ENCODE measurements at places on chromosomes 6 and 20.

- DNase-seq, result no peak
Measured at GRCh38 chr6:17829905-17830304, 123.2 kb upstream of the NUP153 start.

- no peak for DNase-seq
Measured at GRCh38 chr6:9789201-9789600, 625.7 kb downstream of the TFAP2A start.

DNA sequence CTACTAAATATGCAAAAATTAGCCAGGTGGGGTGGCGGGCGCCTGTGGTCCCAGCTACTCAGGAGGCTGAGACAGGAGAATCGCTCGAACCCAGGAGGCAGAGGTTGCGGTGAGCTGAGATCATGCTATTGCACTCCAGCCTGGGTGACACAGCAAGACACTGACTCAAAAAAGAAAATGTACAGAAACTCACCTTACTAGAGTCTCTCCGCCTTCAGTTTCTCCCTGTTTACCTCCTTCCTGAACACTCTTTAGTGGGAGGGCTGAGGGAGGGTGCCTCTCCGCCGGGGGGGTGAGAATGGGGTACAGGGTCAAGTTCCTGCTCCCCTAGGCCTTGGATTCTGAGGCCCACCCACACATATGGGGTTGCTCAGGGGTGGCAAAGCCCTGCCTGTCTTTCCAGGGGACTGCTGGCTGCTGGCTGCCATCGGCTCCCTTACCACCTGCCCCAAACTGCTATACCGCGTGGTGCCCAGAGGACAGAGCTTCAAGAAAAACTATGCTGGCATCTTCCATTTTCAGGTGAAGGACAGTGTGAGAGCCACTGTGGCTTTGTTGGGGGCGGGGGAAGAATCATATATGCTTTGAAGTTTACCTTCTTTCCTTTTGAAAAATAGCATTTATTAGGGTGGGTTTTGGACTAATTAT is 13.4 kb downstream of the CAPN11 start:
- DNase-seq, result no peak

- no peak for DNase-seq
Measured at GRCh38 chr6:6649824-6650349, 61.4 kb downstream of the LY86 start.

GRCh38 chr6:25682324-25682723 is 30.3 kb downstream of the SCGN start:
- DNase-seq, result no peak

GRCh38 chr20:31749223-31749622 is 10.1 kb downstream of the TPX2 start:
- no peak for DNase-seq

GRCh38 chr6:142850679-142851423 is 94.1 kb downstream of the HIVEP2 start:
- no peak for DNase-seq

GRCh38 chr20:49432550-49432949 is 49.9 kb downstream of the KCNB1 start:
- DNase-seq, result no peak

DNA sequence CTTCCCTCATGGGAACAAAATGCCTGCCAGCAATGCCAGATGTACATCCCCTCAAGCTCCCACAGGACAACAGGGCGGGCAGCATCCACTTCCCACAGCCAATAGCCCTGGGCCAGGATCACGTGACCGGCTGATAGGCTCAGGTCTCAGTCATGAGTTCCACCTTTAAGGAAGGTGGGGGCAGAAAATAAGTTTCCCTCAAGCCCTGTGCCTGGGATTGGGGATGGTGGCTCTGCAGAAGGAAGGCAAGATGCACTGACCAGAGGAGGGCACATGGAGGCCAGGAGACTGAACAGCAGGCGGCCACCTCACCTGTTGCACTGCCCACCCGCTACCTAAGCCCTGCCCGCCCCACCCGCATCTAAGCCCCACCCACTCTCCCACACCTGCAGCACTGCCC is 149.1 kb downstream of the BMP7 start:
- no peak for DNase-seq

DNA sequence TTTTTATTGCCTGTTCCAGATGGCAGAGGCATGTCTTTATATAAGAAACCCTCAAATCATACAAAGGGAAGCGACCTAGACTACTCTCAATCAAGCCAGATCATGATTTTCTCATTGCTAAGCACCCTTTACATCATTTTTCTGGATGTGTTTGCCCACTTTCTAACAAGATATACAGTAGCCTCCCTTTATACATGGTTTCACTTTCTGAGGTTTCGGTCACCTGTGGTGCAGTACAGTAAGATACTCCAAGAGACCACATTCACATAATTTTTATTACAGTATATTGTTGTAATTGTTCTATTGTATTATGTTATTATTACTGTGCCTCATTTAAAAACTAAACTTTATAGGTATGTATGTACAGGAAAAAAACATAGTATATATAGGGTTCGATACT is 23.6 kb downstream of the TOMM6 start:
- DNase-seq, result no peak

- DNase-seq, result no peak
Measured at GRCh38 chr20:50584687-50585086, 74.5 kb downstream of the PTPN1 start.

GRCh38 chr6:107323133-107323785 is 136.1 kb downstream of the PDSS2 start:
- DNase-seq, result no peak

DNA sequence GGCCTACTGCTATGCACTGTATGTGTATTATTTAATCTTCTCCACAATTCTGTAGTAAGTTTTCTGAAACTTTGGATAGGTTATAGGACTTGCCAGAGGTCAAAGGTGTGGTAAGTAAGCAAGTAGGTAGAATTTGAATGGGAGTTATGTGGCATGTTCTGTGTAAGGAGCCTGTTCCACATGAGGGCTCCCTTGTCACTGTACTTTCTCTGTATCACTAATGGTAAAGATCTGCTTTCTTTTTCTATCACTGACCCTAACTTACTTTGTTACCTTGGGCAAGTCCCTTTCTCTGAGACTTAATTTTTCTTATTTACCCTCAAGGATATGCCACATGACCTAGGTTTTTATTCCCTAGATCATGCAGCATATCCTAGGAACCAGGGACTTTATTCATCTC is 50.3 kb downstream of the EIF2S2 start:
- no peak for DNase-seq

- DNase-seq, result no peak
Measured at GRCh38 chr6:109762769-109763441, 71.8 kb downstream of the FIG4 start.

DNA sequence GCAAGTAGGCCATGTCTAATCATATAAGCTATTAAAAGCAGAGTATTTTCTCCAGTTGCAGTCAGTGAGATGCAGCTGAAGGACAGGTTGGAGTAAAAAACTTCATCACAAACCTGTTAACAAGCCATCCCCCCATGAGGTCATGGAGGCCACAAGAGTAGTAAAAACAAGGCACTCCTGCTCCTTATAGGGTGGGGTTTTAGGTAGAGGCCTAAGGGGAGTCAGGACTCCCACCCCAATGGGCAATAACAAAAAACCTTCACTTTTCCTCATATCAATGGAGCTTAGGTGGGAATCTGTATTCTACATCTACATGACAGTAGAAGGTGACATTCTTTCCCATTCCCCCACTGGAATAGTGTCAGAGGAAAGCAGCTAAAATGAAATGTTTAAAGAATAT is 428.1 kb upstream of the KHDRBS2 start:
- no peak for DNase-seq

- no peak for DNase-seq
Measured at GRCh38 chr20:24633521-24633920, 164.1 kb downstream of the SYNDIG1 start.

DNA sequence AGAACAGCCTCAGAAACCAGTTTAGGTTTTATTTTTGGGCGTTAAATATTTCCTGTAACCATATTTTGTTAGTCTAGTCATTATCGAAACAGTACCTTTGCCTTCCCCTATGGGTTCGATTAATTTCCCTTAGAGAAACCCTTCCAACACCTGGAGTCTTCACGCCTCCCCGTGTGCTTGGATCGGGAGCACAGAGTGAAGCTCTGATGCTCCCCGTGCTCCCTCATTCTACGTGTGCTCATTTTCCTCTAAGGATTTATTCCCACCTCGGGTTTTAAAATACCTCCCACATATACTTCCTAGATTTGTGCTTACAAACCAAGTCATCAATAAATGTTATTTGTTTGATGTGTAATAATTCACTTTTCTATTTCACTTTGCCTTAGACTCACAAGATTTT is 142.4 kb downstream of the TTLL2 start:
- DNase-seq, result no peak

DNA sequence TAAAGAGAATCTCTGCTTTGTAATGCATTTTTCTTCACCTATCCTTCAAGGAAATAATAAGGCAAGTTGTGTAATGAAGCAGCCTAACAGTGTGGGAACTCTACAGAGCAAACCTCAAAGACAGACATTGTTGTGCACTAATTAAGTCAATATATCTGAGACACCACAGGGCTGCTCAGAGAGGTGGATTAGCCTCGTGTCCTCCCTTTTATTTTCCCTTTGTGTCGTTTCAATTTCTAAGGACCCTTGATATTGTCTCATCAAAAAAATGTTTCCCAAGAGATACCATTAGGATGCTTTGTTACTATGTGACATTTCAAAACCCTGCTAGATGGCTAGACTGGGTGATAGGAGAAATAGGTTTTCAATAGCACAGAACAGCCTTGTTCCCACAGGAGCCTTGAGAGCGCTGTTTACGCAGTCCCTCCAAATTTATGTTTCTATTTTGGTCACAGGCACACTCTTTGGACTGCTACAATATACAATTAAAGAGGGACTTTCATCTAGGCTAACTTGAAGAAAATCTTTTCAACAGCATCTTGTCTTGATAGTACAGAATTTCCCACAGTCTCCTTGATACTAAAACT is 23.1 kb downstream of the UBE3D start:
- DNase-seq, result no peak

DNA sequence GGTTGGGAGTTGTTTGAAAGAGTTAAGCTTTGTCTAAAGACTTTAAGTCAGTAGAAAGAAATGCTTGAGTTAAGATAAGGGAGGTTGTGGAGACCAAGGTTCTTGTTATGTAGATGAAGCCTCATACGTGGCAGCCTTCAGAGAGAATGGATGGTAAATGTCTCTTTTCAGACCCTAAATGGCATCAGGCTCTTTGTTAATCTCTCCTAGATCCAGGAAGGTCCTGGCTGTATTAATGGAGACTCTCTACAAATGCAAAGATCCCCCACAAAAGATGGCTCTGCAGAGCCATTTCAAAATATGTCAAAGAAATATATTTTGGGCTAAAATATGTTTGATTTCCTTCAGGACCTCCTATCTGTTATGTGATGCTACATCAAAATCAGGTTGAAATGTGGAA is 161.6 kb downstream of the ADAT2 start:
- no peak for DNase-seq

DNA sequence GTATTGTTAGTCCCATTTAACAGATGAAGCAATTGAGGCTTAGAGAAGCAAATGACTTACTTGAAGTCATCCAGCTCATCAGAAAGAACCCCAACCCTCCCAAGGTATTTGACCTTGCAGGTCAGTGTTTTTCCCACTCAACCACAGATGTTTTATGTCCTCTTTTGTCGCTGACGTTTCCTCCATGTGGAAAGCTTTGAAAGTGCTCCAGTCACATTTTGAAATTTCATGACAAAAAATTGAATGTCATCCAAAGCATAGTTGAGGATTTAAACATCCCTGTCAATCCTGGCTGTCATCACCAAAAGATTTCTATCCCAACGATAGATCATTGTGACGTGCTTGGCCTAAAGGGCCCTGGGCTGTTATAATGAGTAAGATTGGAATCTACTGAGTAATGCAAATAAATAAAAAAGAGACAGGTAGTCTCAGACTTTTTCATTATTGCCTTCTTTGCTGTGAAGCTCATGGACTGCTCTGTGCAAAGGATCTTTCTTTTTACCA is 102.7 kb downstream of the TSHZ2 start:
- DNase-seq, result no peak

- DNase-seq, result no peak
Measured at GRCh38 chr6:99216959-99217358, 132.5 kb downstream of the FAXC start.

- no peak for DNase-seq
Measured at GRCh38 chr6:157569543-157569942, 188.6 kb downstream of the ZDHHC14 start.

DNA sequence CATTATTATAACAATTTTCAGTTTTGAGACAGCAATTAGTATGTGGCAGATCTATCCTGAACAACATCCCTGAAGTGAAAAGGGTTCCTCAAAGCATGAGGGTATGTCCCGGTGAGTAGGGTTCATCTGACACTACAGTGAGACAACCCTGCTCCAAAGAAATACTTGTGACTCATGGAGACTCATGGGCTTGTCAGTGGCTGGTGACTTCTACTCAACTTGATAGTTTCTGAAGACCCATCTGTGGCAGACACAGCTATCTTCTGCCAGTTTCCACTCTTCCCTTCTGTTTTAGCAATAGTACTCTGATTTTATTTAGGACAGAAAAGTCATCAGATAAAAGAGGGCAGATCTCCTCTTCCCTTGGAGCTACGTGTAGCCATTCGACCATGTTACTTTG is 41.4 kb downstream of the MAP3K7 start:
- no peak for DNase-seq

GRCh38 chr6:81304466-81304865 is 448.0 kb downstream of the TENT5A start:
- DNase-seq, result no peak

- no peak for DNase-seq
Measured at GRCh38 chr6:116779573-116780164, 14.2 kb upstream of the FAM162B start.

- DNase-seq, result no peak
Measured at GRCh38 chr6:1997702-1998101, 247.7 kb downstream of the GMDS start.

- DNase-seq, result no peak
Measured at GRCh38 chr6:49333345-49334125, 129.5 kb downstream of the MMUT start.

DNA sequence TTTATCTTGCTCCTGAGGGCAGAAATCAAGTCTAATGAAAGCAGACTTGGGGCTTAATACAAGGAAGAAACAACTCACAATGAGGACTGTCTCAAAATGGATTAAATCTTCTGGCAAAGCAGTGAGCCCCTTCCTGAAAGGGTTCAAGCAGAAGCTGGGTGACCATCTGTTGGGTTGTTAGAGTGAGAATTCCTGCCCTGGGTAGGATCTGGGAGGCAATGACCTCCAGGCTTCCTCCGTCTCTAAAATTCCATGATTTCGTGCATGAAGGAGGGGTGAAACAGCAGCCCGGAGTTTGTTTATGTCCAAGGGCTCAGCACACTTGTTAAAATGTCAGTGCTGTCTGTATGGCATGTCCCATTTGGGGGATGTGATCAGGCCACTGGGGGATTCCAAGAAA is 64.0 kb upstream of the KCNK16 start:
- DNase-seq, result no peak

All from activated naive CD8-positive, alpha-beta T cell treated with anti-CD3 and anti-CD28 coated beads, Interleukin-2, amount 50 U/mL, for 16 hours (primary cell).